Endothelial cell of umbilical vein (primary cell): ENCODE measurements at places on chromosomes 3 and 15. TPM values are rescaled to one million over a fixed set of nuclear protein-coding genes. Genes with fewer than 3 reads are reported as not detected.

DNA sequence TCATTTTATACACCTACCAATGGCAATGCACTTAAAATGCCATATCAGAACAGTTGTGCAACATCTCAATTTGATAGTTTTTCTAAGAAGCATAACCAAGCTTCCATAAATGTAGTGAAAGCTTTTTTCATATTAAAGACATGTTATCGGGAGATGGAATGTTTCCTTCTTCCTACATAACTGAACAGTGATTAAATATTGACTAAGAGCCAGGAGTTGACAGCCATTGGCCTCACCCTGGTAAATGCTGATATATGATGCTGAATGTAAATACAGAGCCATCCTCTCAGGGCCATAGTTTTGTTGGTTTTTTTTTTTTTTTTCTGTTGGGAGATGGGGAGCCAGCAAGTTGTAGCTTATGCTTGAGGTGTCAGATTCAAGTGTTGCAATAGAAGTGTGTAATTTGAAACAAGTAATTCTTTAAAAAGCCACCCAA is 203.3 kb upstream of the IL12A start:
- peak; percentile 74 for DNase-seq
- H3K27me3 ChIP-seq = no peaks in the 10 kb centered on the region
- H3K27ac ChIP-seq = no peak overlapping the region
- no peak overlapping the region for H3K4me3 ChIP-seq

DNA sequence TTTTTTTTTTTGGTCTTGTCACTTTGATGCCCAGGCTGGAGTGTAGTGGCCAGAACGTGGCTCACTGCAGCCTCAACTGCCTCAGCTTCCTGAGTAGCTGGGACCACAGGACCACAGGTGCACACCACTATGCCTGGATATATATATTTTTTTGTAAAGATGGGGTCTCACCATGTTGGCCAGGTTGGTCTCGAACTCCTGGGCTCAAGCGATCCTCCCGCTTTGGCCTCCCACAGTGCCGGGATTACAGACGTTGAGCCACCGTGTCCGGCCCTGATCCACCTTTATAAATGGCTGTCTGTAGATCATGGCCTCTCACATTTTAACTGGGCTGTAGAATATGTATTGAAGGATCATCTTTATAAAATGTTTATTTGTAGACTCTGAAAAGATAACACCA is 1.9 kb upstream of the EIF3J start:
- H3K4me3 ChIP-seq = no peak overlapping the region
- no peaks in the 10 kb centered on the region for H3K36me3 ChIP-seq
- no peak for DNase-seq
- H3K27me3 ChIP-seq = no peaks in the 10 kb centered on the region

Gene TM4SF4
- not detected in 2 replicates for total RNA-seq

GRCh38 chr15:79678032-79678701 is 218.6 kb downstream of the MTHFS start:
- H3K36me3 ChIP-seq = no peaks in the 10 kb centered on the region
- no peaks in the 10 kb centered on the region for H3K27me3 ChIP-seq
- no peak for DNase-seq
- no peak overlapping the region for H3K27ac ChIP-seq

GRCh38 chr15:63794271-63794670 is 39.5 kb downstream of the HERC1 start:
- H3K27me3 ChIP-seq = no peaks in the 10 kb centered on the region
- no peak for DNase-seq
- no peak overlapping the region for H3K27ac ChIP-seq
- no peaks in the 10 kb centered on the region for H3K36me3 ChIP-seq

DNA sequence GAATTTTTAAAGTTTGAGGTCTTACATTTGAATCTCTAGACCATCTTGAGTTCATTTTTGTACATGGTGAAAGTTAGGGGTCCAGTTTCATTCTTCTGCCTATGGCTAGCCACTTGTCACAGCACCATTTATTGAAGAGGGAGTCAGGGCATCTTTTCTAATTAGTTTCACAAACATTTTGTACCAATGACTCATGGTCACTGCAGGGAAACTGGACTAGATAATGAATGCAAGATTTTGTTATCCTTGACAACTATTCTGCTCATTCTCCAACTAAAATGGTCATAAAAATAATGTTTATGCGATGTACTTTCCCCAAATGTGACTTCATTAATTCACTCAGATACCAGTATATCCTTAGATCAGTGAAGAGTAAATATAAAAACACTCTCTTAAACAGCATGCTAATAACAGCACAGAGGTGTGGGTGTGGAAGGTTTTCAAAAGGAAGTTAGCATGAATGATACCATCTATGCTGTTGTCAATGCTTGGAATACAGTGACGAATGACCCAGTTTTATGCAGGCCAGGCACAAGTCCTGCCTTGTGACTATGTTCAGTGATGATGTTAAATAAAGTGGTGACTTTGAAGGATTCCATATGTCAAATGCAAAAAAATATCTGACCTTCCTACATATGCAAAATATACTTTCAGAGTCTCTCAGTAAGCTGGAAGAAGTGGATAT is 314.9 kb upstream of the TMCO5A start:
- H3K4me3 ChIP-seq = no peak overlapping the region
- DNase-seq = no peak
- H3K27ac ChIP-seq = no peak overlapping the region
- no peaks in the 10 kb centered on the region for H3K27me3 ChIP-seq
- H3K4me1 ChIP-seq = no peaks in the 10 kb centered on the region
- no peaks in the 10 kb centered on the region for H3K36me3 ChIP-seq

- no peak overlapping the region for H3K27ac ChIP-seq
- H3K4me3 ChIP-seq = no peak overlapping the region
- no peak for DNase-seq
- no peaks in the 10 kb centered on the region for H3K36me3 ChIP-seq
Observed at GRCh38 chr3:56915966-56916586, 114.3 kb upstream of the ARHGEF3 start.
